DMS79 (cell line): ENCODE measurements at places on chromosomes 4 and X.
A peak's percentile ranks its signal among the peaks of the same experiment; 100 is the strongest.

- no peak for DNase-seq
Measured at GRCh38 chrX:53227224-53227765, 2.3 kb upstream of the KDM5C start.

DNA sequence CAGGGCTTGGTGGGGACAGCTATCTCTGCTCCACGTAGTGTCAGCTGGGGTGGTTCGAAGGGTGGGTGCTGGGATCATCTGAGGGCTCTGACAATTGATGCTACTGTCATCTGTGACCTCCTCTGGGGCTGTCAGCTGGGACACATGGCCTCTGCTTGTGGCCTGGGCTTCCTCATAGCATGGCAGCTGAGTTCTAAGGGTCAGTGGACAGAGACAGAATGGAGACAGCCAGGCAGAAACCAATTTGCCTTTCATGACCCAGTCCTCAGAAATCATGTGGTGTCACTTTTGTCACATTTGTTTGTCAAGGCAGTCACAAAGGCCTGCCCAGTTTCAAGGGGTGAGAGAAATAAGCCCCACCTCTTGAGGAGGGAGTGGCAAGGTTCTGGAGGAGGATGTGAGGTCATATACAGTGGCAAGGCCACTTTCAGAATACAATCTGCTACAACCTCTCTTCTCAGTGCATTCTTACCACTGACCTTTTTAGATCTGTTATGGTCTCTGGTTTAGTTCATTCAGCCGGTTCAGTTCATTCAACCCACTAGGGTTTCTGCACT, 103.6 kb upstream of the BCOR start:
- no peak for DNase-seq

- DNase-seq = no peak
Measured at GRCh38 chr4:5989236-5990225, 28.7 kb downstream of the C4orf50 start.

GRCh38 chr4:661231-661630, 12.8 kb downstream of the ATP5ME start:
- no peak for DNase-seq

DNA sequence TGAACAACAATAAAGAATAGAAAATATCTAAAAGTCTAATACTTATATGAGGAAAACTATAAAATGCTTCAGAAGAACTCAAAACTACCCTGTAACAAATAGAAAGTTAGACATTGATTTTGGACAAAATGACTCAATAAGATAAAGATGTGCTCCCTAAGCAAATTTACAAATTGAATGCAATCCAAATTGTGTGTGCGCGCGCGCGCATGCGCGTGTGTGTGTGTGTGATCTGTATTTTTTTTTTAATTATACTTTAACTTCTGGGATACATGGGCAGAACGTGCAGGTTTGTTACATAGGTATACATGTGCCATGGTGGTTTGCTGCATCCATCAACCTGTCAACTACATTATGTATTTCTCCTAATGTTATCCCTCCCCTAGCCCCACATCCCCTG, 320.8 kb upstream of the INTU start:
- DNase-seq = no peak

DNA sequence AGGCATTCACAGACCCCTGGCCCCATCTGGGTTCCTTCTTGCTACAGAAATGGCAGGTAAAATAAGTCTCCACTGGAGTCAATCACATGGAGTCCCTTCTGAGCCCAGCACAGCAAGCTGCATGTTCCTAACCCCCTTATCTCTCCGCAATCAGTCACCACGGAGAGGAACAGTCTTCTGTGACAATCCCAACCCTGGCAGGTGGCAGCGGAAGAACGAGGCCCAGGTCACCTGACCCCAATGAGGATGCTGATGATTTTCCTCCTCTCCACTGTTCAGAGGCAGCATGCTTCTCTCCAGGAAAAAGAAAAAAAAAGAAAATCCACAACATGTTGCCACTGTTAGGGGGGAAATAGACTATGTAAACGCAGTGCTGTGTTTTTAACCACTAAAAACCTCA, 50.1 kb downstream of the TSPAN5 start:
- DNase-seq = no peak

DNA sequence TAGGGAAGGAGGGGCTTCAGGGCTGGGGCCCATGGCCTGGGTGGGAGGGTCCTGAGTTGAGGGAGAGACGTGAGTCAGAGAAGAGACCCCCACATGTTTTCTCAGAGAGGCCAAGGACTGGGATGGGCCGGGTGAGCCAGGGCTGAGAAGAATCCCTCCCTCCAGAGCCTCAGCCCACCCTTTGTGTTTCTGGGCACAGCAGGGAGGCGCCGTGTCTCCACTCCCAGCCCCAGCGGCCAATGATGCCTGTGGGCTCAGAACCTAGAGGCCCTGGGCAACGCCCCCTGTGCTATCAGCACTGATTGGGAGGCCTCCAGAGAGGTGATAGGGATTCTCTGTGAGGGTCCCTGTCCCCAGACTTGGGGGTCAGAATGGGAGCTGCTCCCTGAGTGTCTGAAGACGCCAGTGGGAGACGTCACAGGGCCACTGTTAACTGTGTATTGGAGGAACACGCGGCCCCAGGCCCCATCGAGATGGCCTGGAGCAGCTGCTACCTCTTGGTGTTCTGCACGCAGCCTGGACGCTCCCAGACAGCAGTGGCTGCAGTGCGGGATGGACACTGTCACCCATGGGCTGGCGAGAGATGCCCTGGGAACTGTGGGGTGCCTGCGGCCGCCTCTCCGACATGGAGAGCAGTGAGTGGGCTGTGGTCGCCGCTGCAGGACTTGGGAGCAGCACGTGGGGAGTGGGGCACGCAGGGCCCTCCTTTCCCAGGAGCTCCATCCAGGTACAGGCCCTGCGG, 8.5 kb downstream of the FGFRL1 start:
- DNase-seq = no peak

DNA sequence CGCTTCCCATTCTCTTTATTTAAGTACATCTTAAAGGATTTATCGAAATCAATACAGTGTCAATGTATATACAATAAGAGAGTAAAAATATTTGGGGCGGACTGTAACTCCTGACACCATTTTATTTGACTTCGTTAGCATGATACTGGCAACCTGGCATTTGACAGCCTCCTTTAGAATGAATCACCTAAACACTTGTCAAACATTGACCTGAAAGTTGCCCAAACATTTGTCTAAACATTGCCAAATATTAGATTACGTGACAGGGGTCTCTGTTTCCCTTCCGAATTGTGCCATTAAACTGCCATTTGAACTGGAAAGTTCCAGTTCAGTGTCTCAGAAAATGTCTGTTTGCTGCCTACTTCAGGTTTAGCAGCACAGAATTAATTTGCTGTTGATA, 20.8 kb upstream of the FAM9A start:
- DNase-seq = no peak

DNA sequence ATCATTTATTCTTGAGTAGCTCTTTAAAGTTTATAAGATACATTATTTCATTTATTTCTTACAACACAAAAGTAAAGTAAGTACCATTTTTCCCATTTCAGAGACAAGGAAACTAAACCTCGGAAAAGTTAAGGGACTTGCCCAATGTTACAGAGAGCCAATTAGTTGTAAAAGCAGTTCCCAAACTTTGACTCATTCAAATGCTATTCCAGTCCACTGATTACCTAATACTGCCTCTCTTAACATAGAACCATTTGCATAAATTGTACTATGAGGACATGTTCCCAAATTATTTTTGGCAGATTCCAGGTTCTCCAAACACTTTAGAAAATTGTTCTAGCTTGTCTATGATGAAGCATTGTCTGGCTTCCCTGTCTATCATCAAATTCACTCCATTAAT, 45.6 kb upstream of the GRIA3 start:
- no peak for DNase-seq

GRCh38 chr4:72394012-72394663, 174.9 kb downstream of the ADAMTS3 start:
- no peak for DNase-seq

GRCh38 chr4:89123451-89123851, 12.1 kb downstream of the TIGD2 start:
- no peak for DNase-seq

DNA sequence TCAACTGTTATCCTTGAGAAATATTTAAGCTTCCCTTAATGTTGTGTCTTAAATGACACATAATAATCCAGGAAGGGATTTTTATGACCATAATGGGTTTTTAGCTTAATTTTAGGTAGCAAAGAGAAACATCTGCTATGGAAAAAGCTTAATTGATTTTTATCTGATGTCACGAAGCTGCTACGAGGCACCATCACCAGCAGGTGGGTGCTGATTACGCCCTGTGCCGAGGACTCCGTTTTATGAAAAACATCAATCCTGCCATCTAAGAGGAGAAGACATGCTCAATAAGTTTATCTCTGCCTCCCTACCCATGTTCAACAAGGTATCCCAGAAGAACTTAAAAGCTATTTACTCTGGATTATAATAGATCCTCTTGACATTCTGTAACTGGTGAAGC, 280.6 kb upstream of the ZFP42 start:
- no peak for DNase-seq

DNA sequence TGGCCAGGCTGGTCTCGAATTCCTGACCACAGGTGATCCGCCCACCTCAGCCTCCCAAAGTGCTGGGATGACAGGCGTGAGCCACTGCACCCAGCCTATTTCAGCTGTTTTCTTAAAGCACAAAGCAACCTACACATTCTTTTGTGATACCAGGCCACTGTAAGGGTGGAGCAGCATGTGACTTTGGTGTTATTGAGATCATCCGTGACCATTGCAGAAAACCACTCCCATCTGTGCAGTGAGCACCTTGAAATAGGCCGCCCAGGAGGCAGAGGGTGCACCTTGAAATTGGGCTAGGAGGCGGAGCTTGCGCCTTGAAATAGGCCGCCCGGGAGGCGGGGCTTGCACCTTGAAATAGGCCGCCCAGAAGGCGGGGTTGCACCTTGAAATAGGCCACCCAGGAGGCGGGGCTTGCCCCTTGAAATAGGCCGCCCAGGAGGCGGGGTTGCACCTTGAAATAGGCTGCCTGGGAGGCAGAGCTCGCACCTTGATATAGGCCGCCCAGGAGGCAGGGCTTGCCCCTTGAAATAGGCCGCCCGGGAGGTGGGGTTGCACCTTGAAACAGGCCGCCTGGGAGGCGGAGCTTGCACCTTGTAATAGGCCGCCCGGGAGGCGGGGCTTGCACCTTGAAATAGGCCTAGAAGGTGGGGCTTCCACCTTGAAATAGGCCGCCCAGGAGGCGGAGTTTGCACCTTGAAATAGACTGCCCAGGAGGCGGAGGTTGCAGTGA, 9.0 kb upstream of the SLC25A6 start:
- DNase-seq = no peak

DNA sequence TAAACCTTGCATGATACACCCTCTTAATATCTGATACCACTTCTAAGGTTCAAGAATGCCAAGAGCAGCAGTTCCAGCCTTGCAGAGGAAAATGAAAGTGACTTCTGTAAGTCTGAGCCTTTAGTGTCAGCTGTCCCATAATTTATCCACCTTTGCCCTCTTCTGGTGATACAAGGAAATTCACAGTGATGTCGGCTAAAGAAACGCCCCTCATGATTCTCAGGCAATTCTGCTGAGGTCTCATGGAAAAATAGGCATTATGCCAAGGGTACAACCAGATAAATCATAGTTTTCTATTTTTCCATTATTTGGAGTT, 172.2 kb upstream of the CXCL13 start:
- DNase-seq = peak; percentile 41

GRCh38 chrX:130771230-130771629, 131.8 kb downstream of the ENOX2 start:
- peak; percentile 7 for DNase-seq

- no peak for DNase-seq
Measured at GRCh38 chr4:8032381-8032780, 92.7 kb upstream of the AFAP1 start.

DNA sequence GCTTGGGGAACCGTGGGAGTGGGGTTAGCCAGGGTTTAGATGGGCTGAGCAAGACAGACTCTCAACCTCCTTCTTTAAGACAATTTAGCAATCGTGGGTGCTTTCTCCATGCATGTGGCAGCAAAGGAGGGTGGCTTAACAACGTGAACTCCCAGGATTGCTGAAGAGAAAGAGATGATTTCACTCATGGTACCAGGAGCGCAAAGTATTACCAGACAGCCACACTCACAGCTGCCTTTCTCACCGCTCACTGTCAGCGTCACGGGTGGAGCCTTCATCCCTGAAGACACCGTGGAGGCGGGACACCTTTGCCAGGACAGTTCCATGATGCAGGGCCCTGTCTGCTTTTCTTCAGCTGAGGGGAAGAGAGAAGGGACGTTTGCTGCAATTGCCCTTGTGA, 212.5 kb upstream of the PSAPL1 start:
- no peak for DNase-seq

- no peak for DNase-seq
Measured at GRCh38 chr4:4330794-4331193, 40.7 kb downstream of the ZBTB49 start.

DNA sequence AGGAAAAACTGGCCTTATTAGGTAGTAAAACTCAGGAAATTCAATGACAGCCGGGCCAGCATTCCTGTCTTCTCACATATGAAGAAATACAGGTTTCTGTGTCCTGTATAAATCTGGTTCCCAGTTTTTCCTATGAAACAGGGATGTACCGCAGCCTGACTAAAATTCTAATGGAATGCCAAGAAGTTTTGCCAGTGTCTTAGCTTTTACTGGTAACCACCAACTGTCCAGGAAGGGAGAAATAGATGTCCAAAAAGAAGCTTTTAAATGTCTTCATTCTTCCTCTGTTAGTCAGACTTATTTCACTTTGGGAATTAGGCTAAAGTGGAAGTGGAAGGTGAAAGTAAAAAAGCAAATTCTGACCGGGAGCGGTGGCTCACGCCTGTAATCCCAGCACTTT, 108.0 kb upstream of the TBL1X start:
- no peak for DNase-seq

DNA sequence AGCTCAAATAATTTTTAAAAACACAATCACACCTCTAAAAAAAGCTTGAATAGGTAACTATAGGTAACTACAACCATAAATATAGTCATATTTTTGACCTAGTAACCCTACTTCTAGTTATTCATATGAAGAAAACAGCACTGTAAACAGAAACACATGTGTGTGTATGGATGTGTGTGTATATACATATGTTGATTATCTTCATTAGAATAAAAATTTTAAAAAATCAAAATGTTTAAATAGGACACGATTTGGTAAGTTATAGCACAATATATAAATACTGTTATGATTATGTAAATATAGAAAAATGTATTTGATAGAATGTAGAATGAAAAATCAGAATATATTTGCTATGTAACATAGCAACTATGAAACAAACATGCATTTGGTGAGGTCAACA, 258.1 kb upstream of the GK2 start:
- DNase-seq = no peak

DNA sequence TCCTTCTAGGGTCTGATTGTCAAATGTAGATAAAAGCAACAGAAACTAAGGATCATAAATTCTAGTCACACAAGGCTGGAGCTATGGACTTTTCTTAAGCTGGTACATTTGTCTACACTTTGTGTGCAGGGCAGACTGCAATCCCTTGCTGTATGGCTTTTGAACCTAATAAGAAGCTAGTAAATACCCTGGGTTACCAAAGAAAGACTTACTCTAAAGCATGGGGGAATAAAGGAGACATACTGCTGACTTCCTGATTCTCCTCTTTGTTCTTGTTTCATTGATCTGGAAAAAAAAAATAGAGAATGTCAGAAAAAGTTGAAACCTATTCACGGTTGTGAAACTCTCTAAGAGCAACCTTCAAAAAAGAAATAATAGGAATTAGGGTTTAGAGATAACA, 216.6 kb upstream of the TLL1 start:
- DNase-seq = no peak
